ENCODE measurements at places on chromosomes 5 and 9.

- DNase-seq = no peak
Observed at GRCh38 chr5:145544401-145544800, 290.7 kb downstream of the PRELID2 start.

DNA sequence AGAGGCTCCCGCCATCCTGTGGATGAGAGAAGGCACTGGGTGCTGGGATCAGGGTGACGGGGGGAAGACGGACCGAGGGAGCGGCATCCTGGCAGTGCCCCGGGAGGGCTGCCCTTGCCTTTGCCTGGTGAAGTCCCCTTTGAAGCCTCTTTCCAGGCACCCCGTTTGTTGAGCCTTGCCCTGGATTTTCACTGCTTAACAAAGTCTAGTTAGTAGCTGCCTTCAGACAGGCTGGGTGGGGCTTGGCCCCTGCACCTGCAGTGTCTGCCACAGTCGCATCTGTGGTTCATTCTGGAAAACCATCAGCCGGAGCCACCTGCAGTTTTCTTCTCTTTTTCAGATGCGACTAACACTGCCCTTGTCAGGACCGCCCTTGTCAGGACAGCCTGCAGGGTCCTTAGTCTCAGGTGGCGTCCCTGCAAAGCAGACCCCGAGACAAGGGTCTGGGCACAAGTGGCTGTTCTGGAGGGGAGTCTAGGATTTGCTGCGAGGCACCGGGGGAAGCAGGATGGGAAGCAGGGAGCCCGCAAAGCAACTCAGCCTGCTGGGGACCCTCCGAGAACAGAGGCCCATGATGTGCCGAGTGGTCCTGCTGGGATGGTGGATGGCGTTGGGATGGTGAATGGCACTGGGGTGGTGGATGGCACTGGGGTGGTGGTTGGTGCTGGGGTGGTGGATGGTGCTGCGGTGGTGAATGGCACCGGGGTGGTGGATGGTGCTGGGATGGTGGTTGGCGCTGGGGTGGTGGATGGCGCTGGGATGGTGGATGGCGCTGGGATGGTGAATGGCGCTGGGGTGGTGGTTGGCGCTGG, 147.9 kb upstream of the COL5A1 start:
- no peak for DNase-seq

DNA sequence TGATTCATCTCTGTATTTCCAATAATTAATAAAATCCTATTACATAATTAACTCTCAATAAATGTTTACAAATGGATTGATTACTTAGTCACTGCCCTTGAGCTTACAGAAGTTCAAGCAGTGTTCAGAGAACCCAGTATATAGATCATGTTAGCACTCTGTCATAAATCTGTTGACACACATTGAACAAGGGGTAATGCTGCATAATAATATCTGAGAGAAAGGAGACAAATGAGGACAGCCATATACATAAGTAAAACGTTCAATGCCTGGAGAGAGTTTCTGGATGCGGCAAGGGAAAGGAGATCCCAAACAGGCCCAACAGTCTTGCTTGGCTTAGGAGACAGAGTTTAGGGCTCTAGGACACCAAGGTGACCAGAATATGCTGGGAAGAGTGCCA, 270.2 kb downstream of the FBXL17 start:
- no peak for DNase-seq

DNA sequence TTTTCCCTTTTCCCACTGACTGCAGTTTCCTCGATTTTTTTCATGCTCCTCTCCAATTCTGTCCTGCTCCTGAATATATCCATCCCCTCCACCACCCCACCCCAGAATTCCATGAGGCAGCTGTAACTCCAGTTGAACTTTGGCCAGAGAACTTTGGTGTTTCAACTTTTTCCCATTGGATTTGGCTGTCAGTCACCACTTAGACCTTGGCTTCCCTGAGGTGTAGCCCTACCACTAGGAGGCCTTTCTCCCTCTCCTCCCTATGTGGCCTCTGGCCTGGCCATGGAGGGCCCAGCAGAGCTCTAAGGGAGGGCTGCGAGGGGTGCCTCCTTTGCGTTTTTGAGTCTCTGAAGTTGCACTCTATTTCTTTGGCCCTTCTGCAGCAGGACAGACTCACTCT, 261.3 kb downstream of the PIK3R1 start:
- no peak for DNase-seq

GRCh38 chr5:155050384-155051019, 36.9 kb downstream of the KIF4B start:
- DNase-seq = no peak

DNA sequence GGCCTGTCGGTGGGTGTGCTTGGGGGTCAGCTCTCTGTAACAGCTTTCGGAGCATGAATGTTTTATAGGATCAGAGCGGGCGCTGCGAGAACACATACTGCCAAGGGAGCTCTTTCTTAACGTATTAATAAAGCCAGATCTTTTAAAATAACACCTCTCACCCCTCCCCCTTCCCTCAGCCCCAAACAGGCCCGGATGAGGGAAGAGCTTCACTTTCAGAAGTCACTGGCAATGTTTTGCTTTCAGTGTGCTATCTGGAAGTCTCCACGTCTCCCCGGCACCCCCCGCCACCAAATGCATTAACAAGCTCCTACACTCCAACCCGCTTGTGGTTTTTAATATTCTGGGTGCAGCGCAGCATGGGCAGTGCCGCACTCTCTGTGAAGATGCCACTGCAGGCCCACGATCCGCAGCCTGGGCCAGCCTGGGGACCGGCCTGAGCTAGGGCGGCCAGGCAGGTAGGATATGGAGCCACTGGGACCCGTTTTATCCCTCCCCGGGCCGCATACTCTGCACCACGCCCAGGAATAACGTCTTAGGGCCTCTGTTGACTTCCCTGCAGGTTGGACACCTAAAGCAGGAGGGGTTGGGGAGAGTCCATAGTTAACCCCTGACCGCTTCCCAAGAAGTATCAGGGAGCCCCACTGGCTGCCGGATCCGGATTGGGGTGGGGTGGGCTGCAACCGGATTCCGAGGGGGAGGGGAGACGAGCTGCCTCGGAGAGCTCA, 12.6 kb downstream of the NR2F1 start:
- no peak for DNase-seq

DNA sequence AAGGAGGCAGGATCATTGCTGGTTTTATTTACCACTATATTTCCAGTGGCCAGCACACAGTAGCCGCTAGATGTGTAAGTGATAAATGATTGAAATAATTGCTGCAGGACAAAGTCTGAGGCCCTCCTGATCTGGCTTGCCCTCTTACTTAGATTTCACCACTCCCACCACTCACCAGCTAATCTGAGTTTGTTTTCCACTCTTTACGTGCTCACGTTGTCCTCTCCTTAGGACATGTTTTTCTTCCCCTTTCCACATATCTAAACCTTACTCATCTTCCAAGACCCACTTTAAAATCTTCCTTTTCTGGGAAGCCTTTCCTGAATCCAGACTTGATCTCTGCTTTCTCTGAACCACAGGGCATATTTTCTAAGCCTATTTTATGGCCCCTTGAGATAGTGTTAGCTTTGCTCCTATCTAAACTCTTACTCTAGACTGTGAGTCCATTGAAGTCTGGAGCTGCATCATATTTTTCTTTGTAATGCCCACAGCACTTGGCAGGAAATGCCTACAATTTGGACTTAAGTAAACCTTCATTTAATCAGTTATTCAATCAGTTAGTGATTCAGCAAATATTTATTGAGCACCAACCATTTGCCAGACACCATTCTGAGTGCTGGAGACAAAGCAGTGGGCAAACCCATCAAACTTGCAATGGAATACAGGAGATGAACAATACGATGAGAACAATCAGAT, 2.4 kb downstream of the TLR4 start:
- no peak for DNase-seq

GRCh38 chr9:124929464-124929863, 11.4 kb downstream of the GOLGA1 start:
- no peak for DNase-seq

Measured in stimulated activated naive CD8-positive, alpha-beta T cell treated with anti-CD3 and anti-CD28 coated beads, Interleukin-15, Interleukin-2, amounts not matched to agents 100 U/mL and 50 U/mL, for 24 hours (primary cell).